ENCODE measurements at places on chromosomes 4 and X. TPM values are rescaled to one million over a fixed set of nuclear protein-coding genes. Genes with fewer than 3 reads are reported as not detected.

Gene CXCL9
- total RNA-seq, result not detected

GRCh38 chr4:6345096-6345830 lies 75.6 kb downstream of the WFS1 start:
- DNase-seq, result no peak

DNA sequence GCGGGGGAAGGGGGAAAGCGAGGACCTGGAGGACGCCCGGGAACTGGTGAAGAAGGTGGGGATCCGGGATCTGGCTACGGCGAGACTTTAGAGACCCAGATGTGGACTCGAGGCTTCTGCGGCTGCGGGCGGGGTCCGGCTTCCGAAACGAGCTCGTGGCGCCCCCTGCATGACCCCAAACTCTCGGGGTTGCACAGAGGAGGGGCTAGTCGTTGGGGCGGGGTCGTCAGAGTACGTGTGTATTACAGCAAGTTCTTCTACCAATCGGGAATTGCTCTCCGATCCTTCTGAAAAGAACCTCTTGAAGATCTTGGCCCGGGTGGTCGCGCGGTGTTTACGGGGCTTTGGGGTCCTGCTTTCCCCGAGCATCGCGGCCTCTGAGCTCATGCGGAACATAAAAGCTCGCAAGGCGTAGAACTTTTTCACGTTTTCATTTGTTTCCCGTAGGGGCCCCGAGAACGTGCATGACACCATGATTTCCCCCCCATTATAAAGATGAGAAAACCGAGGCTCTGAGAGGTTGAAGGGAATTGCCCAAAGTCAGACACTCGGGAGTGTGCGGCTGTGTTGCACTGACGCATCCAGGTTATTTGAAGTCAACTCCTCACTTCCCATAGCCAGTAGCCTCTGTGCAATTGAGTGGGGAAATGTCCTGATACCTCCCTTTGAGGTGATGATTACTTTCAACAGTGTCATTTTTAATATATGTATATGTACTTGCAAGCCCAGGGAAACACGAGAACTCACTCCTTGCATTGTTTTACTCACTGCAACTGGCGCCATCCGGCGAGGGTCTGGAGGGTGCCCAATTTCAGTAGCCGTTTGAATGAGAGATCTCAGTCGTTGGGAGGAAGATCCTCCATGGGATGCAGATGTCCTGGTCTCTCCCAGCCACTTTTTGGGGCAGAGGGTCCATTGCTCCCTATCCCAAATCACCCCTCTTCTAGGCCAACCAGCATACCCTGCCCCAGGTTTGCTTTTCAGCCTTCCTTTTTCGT lies at the start of gene BEND4:
BEND4 (minus strand) TSS at position 149 of the 998 bp plus-strand sequence. CDS start 512 bp downstream, outside the sequence.
- no peak for DNase-seq

DNA sequence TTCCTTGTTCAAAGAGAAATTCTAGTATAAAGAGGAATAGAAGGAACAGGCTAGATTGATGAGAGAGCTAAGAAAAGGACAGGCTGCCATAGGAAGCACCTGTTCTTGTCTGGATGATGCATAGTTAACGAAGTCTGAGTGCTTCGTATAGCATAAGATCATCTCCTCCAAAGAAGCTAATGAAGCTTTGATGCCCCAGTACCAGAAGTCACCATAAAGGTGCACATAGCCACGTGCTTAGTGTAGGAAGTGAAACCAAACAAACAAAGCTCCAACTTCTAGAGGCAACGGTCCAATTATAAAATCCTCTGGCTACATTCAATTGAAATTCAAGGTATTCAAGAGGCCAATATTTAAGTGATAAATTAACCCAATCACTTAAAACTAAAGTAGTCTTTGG lies 31.0 kb downstream of the AFAP1 start:
- no peak for DNase-seq

DNA sequence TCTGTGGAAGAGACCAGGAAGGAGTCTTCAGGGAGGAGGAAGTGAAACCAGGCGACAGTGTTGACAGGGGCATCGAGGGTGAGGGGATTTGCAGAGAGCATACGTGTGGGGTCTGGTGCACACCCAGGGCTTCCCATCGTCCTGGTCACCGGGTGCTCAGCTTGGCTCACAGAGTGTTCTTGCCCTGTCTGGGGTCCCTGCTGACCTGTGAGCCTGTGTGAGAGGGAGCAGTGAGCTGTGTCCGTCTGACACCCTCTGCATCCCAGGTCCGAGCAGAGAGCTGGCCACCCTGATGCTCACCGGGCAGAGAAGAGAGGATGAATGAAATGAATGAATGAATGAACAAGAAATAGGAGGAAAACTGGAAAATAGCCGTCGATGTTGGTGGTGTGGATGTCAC lies 46.5 kb downstream of the CPZ start:
- DNase-seq, result no peak

- peak; percentile 11 for DNase-seq
Measured at GRCh38 chr4:185524888-185525863, 10.1 kb downstream of the PDLIM3 start.
